ENCODE measurements at places on chromosomes 3 and 15. TPM values are rescaled to one million over a fixed set of nuclear protein-coding genes. Genes with fewer than 3 reads are reported as not detected.

Gene SLC25A20
- total RNA-seq = 35.6 TPM

Gene ARHGEF26
- total RNA-seq = 40.6 TPM

Gene GTF2A2
- 14.5 TPM for total RNA-seq

Gene CPEB1
- total RNA-seq = 6.4 TPM

Gene TLE3
- total RNA-seq = 186 TPM

DNA sequence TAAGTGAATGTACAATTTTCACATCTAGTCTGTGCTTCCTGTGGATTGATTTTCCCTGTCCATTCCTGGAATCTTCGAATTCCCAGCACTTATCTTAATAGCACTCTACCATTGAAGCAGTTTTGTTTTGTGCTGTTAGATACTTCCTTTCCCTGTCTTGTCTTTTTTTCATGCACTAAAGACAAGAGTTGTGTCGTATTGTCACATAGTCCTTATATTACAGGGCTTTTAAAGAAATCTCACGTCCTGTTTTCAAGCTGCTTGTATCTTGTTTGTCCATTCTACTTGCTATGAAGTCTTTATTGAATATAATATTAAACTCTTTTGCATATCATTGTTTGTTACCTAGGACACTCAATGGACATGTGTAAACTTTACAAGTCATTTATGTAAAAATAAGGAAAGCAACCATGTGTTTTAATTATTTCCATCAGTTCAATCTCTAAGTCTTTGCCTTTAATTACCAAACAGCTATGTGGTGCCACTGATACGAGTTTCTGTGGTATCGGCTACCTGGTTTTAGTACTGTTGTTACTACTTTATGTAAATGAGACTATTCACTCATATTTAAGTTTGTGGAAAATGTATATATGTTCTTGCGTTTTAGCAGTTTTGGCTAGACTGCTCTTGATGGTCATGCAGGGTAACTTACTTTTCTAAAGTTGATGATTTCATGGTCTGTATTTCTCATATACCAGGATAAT, 10.3 kb downstream of the PIK3CA start:
- no peak overlapping the region for H3K27ac ChIP-seq
- no peaks in the 10 kb centered on the region for H3K36me3 ChIP-seq
- no peak for DNase-seq
- H3K4me1 ChIP-seq = peaks cover 25% of the 10 kb centered on the region

- no peak overlapping the region for H3K4me3 ChIP-seq
- no peaks in the 10 kb centered on the region for H3K36me3 ChIP-seq
- no peaks in the 10 kb centered on the region for H3K4me1 ChIP-seq
- no peak for DNase-seq
- H3K27me3 ChIP-seq = no peaks in the 10 kb centered on the region
Measured at GRCh38 chr3:74343391-74343790, 271.1 kb downstream of the CNTN3 start.

- H3K36me3 ChIP-seq = peaks cover 15% of the 10 kb centered on the region
- H3K4me1 ChIP-seq = no peaks in the 10 kb centered on the region
- no peak for DNase-seq
- H3K27me3 ChIP-seq = no peaks in the 10 kb centered on the region
- no peak overlapping the region for H3K4me3 ChIP-seq
- no peak overlapping the region for H3K27ac ChIP-seq
Measured at GRCh38 chr3:11329777-11330176, 57.6 kb downstream of the ATG7 start.

- H3K36me3 ChIP-seq = no peaks in the 10 kb centered on the region
- no peak overlapping the region for H3K4me3 ChIP-seq
- H3K4me1 ChIP-seq = no peaks in the 10 kb centered on the region
- no peaks in the 10 kb centered on the region for H3K27me3 ChIP-seq
- DNase-seq = no peak
- no peak overlapping the region for H3K27ac ChIP-seq
Measured at GRCh38 chr15:51658664-51659063, 22.6 kb upstream of the SCG3 start.

DNA sequence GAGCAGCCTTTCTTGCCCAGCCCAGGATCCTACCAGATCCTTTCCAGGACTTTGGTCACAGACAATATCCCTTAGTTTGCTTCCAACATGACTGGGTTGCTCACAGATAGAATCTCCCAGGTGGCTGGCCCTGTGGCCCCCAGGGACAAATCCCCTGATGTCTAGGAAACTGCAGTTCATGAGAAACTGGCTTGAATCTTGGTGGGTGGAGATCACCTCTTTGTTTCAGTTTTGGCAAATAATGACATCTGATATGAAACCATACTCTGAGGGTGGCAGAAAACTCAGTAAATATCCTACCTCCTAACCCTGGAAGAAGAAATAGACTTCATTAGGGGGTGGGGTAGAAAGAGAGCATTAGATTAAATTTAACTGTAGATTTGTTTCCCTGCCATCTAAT, 44.1 kb upstream of the PFN2 start:
- H3K4me1 ChIP-seq = no peaks in the 10 kb centered on the region
- no peaks in the 10 kb centered on the region for H3K27me3 ChIP-seq
- H3K36me3 ChIP-seq = no peaks in the 10 kb centered on the region
- no peak for DNase-seq

Data from stomach (tissue), 19 donors.